Stimulated activated CD4-positive, alpha-beta T cell treated with anti-CD3 and anti-CD28 coated beads, Interleukin-4, amount 100 ng/mL, for 24 hours (primary cell): ENCODE measurements at places on chromosomes 5 and 9.

- DNase-seq, result no peak
These were observed 49.4 kb upstream of the LRRC19 start for GRCh38 chr9:27054841-27055240.

GRCh38 chr5:137217599-137218200 is 281.4 kb downstream of the SPOCK1 start:
- no peak for DNase-seq

DNA sequence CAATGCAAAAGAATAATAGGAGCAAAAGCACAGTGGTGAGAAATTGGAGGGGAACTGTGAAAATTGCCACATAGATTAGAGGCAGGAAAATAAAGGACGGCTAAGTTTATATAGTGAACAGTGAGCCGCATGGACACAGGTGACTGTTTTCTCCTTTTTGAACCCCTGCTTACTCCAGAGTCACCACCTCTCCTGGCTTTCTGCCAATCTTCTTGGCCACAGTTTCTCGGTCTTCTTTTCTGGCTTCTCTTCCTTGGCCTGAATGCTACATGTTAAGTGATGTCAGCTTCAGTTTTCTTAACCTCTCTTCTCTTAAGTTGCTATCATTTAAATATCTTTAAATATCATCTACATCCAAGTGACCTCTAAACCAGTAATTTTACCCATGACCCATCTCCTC is 47.3 kb upstream of the CDKN2B start:
- no peak for DNase-seq

- no peak for DNase-seq
These were observed 3.0 kb downstream of the RAD23B start for GRCh38 chr9:107286057-107286456.

GRCh38 chr9:88087906-88088305 is 50.4 kb downstream of the SPATA31C2 start:
- DNase-seq, result no peak

DNA sequence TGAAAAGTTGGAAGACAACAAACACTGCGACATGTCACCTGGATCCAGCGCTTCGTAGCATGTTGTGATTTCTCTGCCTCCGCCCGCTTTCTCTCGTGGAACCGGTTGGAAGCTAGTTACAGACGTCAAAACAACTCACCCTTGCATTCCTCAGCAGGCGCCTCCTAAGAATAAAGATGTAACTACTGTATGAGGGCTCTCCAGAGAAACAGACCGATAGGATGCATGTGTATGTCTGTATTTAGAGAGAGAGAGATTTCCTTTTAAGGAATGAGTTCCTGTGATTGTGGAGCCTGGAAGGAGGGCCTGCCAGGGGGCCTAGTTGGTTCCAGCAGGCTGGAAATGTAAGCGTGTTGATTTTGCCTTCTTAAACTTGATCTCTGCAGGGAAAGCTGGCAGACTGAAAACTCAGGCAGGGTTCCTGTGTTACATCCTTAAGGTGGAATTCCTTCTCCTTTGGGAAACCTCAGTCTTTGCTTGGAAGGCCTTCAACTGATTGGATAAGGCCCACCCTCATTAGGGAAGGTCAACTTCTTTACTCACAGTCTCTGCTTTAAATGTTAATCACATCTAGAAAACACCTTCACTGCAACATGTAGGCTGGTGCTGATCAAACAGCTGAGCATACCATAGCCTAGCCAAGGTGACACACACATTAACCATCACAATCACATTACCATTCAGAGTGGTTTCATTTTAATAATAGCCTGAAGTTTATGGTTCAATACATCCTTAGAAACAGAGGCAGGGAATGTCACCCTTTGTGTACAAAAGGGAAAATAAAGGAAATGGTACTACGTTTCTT is 163.8 kb downstream of the SYK start:
- DNase-seq, result no peak

GRCh38 chr5:139565411-139566305 is 4.5 kb downstream of the UBE2D2 start:
- DNase-seq, result peak; percentile 26

GRCh38 chr5:139523635-139524445 is 37.3 kb upstream of the UBE2D2 start:
- no peak for DNase-seq

- DNase-seq, result no peak
These were observed 8.6 kb downstream of the MFAP3 start for GRCh38 chr5:154047324-154047723.

DNA sequence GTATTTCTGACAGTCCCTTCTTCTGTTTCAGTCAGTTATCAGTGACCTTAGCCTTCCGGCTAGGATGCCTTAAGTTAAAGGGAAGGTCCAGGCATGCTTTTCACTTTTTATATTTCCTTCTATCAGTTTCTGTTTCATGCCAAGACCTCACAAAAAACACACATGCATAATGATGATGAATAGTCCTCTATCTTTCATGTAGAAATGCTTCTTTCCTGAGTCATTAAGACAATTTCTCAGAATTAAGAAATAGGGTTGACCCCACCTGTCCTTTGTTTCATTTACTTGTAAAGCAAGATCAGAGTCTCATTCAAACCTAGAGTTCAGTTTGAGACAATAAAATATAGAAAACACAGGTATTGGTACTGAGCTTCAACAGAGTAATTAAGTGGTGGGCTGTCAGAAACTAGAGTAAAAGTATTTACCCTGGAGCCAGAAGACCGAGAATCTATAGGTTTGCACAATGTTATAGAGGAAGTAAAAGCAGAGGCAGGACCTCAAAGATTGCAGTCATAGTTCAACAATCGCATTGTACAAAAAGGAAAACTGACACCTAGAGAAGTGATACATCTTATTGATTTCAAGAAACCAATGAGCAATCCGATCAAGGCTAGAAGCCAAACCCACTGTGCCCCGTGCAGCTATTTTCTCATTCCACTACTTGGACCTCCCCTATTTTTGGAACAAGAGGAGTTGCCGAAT is 118.7 kb upstream of the PUM3 start:
- DNase-seq, result no peak

GRCh38 chr5:59437176-59437575 is 456.4 kb downstream of the PDE4D start:
- no peak for DNase-seq

- DNase-seq, result no peak
These were observed 1.7 kb downstream of the DNAJC25 start for GRCh38 chr9:111632695-111633388.

DNA sequence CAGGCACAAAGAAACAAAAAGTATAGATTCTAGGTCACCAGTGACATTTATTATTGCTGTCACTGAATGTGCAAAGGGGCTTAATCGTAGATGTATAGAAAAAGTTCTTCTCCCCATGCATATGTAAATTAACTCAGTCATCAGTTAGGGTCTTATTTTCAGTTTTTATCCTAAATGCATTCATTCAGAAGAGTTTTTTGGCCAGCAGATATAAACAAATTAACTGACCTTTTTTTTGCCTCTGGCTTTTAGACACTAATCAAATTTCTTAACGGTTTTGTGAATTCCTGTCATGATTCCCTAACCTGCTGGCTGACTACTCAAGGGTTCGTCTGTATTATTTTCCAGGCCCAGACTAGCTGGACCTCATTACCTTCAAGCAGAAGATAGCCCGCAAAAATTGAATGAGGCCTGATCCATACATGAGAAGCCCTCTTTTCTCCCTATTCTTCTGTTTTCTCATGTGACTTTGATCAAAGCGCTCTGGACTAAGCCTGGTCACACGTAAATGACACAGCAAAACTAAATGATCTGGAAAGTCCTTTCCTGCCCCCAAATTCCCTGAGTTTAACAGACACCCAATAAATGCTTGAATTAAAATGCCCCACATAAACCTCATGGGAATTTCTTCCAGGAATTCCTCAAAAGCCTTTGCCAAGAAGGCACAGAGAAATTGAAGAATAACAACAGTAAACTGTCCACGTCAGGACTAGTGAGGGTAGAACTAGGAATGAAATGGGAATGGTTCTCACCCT is 83.7 kb downstream of the MYO10 start:
- DNase-seq, result no peak

DNA sequence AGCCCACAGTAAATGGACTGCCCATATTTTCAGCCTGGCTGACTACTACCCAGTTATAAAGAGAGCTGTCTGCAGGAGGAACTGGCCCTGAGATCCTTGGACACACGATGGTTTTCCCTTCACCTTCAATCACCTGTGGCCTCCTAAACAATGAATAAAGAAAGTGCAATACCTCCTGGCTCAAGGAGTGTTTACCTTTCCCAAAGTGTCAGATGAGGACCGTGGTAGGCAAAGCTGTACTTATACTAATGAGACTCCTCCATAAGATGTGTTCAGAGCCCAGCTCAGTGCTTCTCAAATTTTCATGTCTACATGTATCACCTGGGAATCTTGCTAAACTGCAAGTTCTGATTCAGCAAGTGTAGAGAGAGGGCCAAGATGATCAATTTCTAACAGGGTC is 284.5 kb upstream of the VLDLR start:
- DNase-seq, result no peak

DNA sequence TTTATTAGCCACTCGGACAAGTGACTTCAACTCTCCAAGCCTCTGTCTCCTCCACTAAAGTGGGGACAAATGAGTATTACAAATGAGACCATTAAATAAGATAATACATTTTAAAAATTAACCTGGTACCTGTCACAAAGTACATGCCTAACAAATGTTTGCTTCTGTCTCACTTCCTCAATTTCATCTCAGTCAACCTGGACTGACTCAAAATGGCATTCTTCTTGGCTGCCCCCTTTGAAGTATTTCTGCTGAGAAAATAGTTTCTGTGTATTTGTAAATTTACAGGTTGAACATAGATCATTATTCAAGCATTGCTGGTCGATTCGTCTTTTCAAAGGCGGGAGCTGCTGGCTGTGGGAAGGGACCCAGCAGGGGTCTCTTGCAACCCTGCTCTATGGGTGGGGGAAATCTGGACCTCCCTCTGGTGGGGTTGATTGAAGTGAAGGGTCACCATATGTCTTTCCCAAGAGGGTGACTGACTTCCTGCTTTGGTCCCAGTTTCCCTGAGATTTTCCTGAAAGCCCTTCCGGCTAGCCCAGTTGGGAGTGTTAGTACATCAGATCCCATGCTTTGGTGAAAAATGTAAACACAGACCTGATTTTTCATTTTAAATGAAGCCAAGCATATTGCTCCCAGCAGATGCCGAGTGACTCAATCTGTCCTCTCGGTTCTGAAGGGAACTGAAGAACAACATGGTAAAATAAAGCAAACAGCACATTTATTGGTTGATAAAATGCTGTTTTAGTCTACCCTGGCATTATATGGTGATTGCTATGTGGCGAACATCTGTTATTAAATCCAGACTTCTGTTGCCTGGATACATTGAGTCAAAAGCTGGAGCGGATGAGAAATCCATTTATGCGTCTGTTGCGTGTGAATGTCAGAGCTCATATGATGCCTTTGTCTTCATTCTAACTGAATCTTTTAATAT is 73.0 kb downstream of the KCNIP1 start:
- no peak for DNase-seq

- no peak for DNase-seq
These were observed 131.1 kb downstream of the OR2K2 start for GRCh38 chr9:111198936-111199335.

- peak; percentile 40 for DNase-seq
These were observed 1.3 kb downstream of the GPR150 start for GRCh38 chr5:95620870-95621838.

GRCh38 chr5:79305706-79306105 is 69.8 kb downstream of the JMY start:
- DNase-seq, result no peak

- no peak for DNase-seq
These were observed 19.6 kb upstream of the ZCCHC7 start for GRCh38 chr9:37100741-37101140.

- DNase-seq, result no peak
These were observed 9.9 kb downstream of the ZNF618 start for GRCh38 chr9:113886026-113886369.

DNA sequence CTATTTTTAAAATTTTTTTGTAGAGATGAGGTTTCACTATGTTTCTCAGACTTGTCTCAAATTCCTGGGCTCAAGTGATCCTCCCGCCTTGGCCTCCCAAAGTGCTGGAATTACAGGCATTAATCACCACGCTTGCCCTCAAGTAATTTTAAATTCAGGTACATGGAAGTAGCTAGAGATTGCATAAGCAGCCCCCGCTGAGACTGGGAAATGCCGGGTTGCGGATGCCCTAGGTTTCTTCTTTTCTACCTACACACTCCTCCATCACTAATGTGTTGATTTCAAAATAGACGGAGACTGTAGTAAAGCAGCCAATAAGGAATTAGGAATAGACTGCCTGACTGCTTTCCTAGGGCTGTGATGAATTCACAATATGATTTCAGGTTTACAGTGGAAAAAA is 202.4 kb downstream of the FANCC start:
- DNase-seq, result no peak

GRCh38 chr9:22005702-22006606 is 3.2 kb downstream of the CDKN2B start:
- DNase-seq, result no peak

GRCh38 chr5:178667688-178668087 is 40.8 kb upstream of the CLK4 start:
- DNase-seq, result no peak

GRCh38 chr9:136114610-136115009 is 4.1 kb downstream of the TMEM250 start:
- no peak for DNase-seq

- DNase-seq, result no peak
These were observed 238.1 kb downstream of the SPOCK1 start for GRCh38 chr5:137260820-137261695.

DNA sequence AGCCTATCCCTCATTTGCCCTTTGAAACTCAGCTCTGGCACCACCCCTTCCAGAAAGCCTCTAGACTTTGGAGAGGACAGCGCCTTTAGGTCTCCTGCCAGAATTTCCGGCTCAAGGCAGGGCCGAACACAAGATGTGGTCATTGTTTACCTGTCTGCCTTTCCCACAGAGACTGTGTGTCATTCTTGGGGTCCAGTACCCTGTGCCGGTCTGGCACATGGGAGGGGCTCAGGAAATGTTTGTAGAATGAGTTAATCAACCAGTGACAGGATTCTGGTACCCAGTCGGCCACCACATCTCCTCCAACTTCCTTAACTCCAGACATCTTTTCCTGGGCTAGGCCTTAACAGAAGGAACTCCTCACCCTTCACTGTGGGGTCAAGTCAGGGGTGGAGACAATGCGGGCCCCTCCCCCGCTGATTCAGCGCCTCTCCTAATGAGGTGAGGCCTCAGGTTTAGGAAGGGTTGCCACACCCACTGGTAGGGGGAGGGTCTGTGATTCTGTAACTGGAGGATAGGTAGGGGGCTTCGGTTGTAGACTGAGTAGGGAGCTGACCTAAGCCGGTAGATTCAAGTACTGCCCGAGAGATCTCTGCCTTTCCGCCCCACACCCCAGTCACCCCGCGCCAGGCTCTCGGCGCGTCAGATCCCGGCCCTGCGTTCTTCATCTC is 29.3 kb downstream of the PCDH1 start:
- peak; percentile 44 for DNase-seq

- DNase-seq, result no peak
These were observed 126.2 kb downstream of the ADAMTS16 start for GRCh38 chr5:5266297-5266696.

DNA sequence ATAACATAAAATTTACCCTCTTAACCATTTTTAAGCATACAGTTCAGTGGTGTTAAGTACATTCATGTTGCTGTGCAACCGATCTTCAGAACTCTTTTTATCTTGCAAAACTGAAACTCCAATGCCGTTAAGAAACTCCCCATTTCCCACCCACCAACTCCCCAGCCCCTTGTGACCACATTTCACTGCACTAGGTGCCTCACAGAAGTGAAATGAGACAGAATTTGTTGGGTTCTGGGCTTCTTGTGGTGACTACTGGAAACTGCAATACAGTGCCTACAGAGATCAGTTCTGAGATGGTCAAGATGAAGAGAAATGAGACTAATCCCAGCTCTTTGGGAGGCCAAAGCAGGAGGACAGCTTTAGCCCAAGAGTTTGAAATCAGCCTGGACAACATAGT is 202.1 kb upstream of the SLC30A5 start:
- peak; percentile 17 for DNase-seq

- DNase-seq, result no peak
These were observed 64.0 kb downstream of the OTULIN start for GRCh38 chr5:14728459-14728938.
